ENCODE measurements at places on chromosomes 12 and 14. TPM values are rescaled to one million over a fixed set of nuclear protein-coding genes. Genes with fewer than 3 reads are reported as not detected.

CLEC4C gene
- total RNA-seq = 0.29 TPM

ZNF385A gene
- total RNA-seq = 12.1 TPM

ASPG gene
- total RNA-seq = 12.3 TPM

HVCN1 gene
- 8.8 TPM for total RNA-seq

CLEC2D gene
- total RNA-seq = 11.7 TPM

TAS2R9 gene
- not detected for total RNA-seq

KLHL33 gene
- 1.5 TPM for total RNA-seq

SLC8A3 gene
- total RNA-seq = 2.7 TPM

FAM186B gene
- 0.47 TPM for total RNA-seq

SSTR1 gene
- 0.99 TPM for total RNA-seq

MGST1 gene
- total RNA-seq = 13.5 TPM

CCDC177 gene
- total RNA-seq = not detected

ACOT6 gene
- 0.47 TPM for total RNA-seq

BHLHE41 gene
- total RNA-seq = 1.8 TPM

TSHR gene
- total RNA-seq = 0.29 TPM

ZC2HC1C gene
- 4.5 TPM for total RNA-seq

PNN gene
- 33.6 TPM for total RNA-seq

TPCN1 gene
- total RNA-seq = 47.5 TPM

CISTR gene
- not detected for total RNA-seq

CRIP2 gene
- 147 TPM for total RNA-seq

GDF3 gene
- total RNA-seq = 0.64 TPM

GAS2L3 gene
- total RNA-seq = 18.5 TPM

CORO1C gene
- total RNA-seq = 77.1 TPM

SLC6A12 gene
- 15.2 TPM for total RNA-seq

FOXG1 gene
- 0.06 TPM for total RNA-seq

ALX1 gene
- total RNA-seq = 40.2 TPM

PLBD1 gene
- 31.4 TPM for total RNA-seq

PROX2 gene
- total RNA-seq = not detected

LHX5 gene
- total RNA-seq = not detected

CEP128 gene
- 8.7 TPM for total RNA-seq

PLD4 gene
- total RNA-seq = 16.2 TPM

PLEKHD1 gene
- 4.3 TPM for total RNA-seq

TAS2R46 gene
- total RNA-seq = 6.7 TPM

NKX2-1 gene
- total RNA-seq = not detected

TAS2R14 gene
- total RNA-seq = 8.2 TPM

TESPA1 gene
- total RNA-seq = 0.64 TPM

ERO1A gene
- total RNA-seq = 35.6 TPM

STAB2 gene
- 3.0 TPM for total RNA-seq

ACOT4 gene
- total RNA-seq = 2.4 TPM

SLC25A47 gene
- not detected for total RNA-seq

SYT10 gene
- total RNA-seq = 0.23 TPM

RHOF gene
- total RNA-seq = 13.8 TPM

SLC41A2 gene
- 8.5 TPM for total RNA-seq

CCDC175 gene
- 1.5 TPM for total RNA-seq

ATXN3 gene
- 34.7 TPM for total RNA-seq

CELA1 gene
- total RNA-seq = not detected

PTPRB gene
- total RNA-seq = 40.4 TPM

FAM234B gene
- 11.1 TPM for total RNA-seq

RASSF9 gene
- 10.4 TPM for total RNA-seq

POTEM gene
- total RNA-seq = not detected

TPPP2 gene
- 1.8 TPM for total RNA-seq

FOS gene
- total RNA-seq = 197 TPM

P3H3 gene
- 29.5 TPM for total RNA-seq

KRT71 gene
- 0.29 TPM for total RNA-seq

ABHD12B gene
- total RNA-seq = not detected
